Mucosa of gallbladder (tissue), 1 donor: ENCODE measurements at places on chromosomes 3 and 15.

- DNase-seq: no peak
These were observed 23.3 kb downstream of the LRRC2 start for GRCh38 chr3:46542801-46543201.

- DNase-seq: no peak
These were observed 509.3 kb upstream of the TGFBR2 start for GRCh38 chr3:30097022-30097650.

DNA sequence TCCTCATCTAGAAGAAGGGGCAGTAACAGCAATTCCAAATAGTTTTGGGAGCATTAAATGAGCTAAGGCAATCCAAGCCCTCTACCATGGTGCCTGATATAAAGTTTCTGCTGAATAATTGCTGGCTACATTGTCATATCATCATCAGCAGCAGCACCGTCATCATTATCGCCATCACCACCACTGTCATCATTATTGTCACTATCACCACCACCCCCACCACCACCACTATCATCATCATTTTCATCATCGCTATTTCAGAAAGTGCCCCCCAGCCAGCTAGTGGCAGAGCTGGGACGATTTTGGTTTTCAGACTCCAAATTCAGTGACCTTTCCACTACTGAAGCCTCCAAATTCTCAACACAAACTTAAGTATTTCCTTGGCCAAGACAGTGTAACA, 15.0 kb downstream of the XCR1 start:
- DNase-seq: no peak

DNA sequence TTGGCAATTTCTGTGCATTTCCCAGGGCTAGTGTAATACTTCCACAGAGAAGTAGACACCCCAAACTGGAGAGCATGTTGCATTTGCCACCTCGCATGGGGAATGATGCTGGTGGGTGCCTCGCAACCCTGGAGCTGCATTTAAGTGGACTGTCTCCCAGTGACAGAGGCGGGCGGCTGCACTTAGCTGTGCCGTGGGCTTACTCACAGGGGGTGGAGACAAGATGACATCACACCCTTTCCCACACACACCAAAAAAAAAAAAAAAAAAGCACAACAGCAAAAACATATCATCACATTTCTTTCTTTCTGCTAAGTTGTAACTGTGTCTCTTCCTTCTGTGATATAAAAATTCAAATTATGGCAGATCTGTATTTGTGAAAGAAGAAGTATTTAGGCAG, at the start of gene ABI3BP:
TSS of gene ABI3BP (minus strand) at position 113 of the 400 bp plus-strand sequence. CDS start at position 76, 37 bp downstream.
- DNase-seq: peak; percentile 82

DNA sequence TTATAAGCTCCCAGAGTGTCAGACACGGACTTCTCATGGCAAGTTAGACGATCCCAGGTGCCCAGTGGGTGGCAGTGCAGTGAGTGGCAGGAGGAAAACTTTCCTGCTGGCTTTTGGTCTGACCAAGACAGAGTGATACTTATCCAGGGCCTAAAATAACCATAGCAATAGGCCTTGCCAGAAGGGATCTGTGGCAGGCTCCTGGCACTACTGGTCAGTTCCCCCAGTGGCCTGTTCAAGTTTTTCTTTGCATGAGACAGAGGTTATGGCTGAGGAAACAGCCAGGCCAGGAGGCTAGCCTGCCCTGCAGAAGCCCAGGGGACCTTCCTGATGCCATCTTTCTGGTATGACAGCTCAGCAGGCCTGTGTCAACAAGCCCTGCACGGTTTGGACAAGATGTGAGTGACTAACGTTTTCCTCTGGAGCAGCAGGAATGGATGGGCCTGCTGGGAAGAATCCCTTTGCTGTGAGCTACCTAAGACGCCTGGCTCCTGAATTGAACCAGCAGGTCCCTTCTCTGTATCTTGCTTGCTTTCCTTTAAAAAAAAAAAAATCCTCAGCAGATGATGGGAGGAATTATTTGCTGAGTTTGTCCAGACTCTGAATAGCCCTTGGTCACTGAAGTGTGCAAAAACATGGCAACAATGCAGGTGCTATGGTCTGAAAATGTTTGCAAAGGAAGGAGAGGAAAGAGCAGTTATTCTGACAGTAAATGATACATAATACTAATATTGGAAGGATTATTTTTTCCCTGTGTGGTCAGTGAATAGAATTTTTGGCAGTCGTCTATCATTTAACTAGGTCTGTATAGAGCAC, 18.0 kb downstream of the SCG5 start:
- DNase-seq: no peak

DNA sequence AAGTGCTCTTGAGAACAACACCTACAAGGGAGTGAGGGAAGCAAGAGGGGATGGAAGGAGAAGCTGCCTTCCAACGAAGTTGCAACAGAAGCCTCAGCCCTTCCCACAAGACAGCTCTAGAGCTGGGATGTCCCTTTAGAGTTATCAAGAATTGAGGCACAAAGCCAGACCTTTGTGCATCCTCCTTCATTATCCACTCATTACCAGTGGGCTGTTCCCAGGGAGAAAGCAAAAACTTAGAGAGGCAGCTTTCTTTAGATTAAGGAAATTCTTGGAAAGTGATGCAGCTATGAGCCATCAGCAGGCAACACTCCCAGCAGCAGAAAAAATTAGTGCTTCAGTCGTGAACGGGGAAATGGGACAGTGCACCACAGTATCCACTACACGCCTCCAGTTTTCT, 10.6 kb upstream of the CD96 start:
- no peak for DNase-seq

GRCh38 chr15:90988296-90988695, 6.0 kb downstream of the PRC1 start:
- DNase-seq: no peak

DNA sequence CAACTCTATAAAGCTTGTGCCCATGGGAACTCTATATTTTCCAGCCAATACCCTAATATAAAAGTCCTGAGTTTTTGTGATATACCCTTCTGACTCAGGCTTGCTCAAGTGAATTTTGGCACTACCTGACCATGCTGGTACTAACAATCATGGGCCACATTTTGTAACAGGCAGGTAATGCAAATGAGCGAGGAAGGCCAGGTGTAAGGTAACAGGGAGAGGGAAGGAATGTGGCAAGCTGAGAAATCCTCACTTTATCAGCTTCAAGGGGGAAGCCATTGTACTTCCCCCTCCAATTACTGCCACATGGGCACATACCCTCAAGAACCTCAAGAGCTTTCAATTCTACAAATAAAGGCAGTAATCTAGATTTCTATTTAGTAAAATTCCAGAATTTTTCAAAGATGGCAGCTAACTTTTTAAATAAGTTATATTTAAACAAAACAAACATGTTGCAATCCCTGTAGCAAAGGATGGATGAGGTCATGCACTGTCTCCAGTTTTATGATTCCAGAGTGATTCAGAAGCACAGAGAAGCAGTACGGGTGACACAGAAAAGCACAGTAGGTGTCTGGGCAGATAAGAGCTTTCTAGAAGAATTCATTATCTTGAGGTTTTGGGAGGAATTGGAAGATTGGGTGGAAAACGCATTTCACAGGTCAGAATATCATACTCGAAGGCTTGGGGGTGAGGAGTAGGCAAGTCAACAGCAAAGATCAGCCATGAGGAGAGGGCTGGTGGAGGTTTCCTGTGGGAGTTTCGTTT, 87.6 kb downstream of the FOXP1 start:
- no peak for DNase-seq

DNA sequence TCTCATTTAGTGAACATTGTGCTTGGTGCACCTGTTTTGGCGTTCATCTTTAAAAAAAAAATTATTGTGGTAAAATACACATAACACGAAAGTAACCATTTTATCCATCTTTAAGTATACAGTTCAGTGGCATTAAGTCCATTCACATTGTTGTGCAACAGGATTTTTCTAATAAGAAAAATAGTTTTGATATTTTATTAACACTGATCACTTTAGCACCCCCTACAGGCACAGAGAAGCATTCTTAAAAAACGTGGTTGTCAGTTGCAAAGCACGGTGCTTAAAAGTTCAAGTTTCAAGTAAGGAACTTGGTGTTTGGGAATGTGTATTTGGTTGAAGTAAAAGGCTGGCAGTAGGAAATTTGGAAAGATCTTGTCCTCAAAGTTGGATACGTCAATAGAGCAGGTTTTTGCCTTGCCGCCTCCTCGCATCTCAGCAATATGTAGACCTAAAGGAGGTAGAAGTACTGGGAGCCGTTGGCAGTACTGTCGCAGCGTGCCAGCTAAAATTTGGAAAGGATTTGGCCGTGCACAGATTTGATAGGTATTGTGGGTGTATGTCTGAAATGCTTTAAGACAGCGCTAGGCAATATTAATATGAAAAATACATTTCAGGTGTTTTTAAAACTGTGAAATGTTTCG, 110.4 kb downstream of the LRRC28 start:
- no peak for DNase-seq

GRCh38 chr3:30862004-30862403, 32.5 kb downstream of the GADL1 start:
- no peak for DNase-seq

DNA sequence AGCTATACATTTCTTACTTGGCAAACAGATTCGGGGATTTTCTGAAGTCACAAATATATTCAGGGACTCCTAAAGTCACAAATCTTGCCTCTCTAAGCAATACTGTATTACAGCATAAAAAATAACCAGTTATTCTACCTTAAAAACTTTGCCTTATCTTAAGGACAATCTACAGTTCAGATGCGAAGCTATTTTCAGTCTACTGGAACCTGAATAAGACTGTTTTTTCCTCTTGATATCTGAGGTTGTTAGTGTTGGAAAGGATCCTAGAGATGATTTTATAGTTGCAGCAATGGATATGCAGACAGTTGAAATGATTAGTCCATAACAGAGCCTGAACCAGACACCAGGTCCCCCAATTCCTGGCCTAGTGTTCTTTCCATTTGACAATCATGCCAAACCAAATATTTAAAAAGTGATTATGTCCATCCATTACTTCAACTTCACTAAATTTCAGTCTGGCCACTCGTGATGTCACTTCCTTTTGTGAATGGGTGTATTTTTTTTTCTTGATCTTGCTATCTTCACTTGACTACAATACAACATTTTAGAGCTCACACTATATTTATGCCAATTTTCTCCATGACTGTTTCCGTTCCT, 1.8 kb downstream of the HDGFL3 start:
- DNase-seq: no peak
